ENCODE measurements at places on chromosomes 1 and 21.

GRCh38 chr1:47592296-47593012 is 154.6 kb downstream of the FOXD2 start:
- DNase-seq: no peak

GRCh38 chr1:243312952-243313634 is 57.3 kb downstream of the SDCCAG8 start:
- peak; percentile 32 for DNase-seq

DNA sequence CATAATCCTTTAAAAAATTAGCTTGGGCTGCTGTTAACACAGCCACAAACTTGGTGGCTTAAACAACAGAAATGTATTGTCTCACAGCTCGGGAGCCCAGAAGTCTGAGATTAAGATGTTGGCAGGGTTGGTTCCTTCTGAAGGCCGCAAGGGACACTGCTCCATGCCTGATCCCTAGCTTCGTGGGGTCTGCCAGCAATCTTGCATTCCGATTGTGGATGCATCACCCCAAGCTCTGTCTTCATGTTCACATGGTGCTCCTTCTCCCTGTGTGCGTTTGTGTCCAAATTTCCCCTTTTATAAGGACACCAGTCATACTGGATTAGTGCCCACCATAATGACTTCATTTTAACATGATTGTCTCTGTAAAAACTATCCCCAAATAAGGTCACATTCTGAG is 5.0 kb upstream of the HHIPL2 start:
- no peak for DNase-seq

- DNase-seq: peak; percentile 24
Measured at GRCh38 chr1:8671306-8671917, 146.0 kb downstream of the RERE start.

DNA sequence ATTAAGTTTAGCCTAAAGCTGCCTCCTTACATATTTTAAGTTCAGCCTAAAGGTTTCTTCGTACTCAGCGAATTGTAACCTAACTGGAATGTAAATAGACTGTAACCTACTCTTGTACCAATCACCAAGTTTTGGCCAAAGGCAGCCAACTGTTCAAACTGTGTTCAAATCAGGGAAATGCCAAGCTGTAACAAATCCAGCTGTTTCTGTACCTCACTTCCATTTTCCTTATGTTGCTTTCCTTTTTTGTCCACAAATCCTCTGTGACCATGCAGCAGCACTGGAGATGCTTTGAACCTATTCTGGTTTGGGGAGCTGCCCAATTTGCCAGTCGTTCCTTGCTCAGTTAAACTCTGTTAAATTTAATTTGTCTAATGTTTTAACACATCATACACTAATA is 3.2 kb upstream of the APOBEC4 start:
- DNase-seq: no peak

DNA sequence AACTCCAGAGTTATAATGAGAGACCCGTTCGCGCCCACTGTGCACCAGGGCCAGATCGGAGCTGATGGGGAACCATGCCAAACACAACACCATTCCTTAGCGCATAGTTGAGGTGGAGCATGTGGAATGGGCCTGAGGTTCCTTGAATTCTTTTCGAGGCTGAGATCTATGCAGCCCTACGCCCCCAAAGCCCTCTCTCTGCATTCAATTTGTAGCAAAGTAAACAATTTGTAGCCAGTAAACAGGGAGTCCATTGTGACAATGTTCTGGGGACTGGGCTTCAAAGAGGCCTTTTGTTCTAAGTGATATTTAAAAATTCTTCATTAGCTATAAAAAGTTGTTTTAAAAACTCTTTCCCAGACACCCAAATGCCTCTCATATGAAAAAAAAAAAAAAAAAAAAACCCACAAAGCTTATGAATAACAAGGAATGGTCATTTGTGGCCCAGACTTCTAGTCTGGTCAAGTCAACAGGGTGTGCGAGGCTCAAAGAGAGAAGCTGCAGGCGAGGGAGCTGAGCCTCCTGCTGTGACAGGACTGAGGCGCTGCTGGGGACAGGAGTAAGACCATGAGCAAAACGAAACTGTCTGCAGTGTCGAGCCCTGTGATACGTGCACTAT is 30.6 kb upstream of the KCNE2 start:
- DNase-seq: no peak

GRCh38 chr1:27772036-27772931 is 735 bp upstream of the STX12 start:
- DNase-seq: no peak

- no peak for DNase-seq
Measured at GRCh38 chr1:45922374-45922773, 119.0 kb downstream of the MAST2 start.

GRCh38 chr1:243727503-243728203 is 122.4 kb downstream of the AKT3 start:
- no peak for DNase-seq

DNA sequence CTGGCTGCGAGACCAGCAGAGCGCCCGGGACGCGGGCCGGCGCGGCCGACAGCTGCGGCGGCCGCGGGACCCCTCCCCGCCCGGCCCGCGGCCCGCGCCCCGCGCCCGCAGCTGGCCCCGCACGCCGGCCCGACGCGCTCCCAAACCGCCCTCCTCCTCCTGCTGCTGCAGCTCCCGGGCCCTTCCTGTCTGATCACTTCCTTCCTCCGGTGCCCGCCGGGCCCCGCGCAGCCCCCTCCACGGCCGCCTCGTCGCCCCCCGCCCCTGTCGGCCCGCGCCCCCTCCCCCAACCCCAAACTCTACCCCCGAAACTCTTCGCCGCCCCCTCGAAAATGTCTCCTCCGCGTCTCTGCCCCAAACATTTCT is 594 bp downstream of the LUZP1 start:
- no peak for DNase-seq

DNA sequence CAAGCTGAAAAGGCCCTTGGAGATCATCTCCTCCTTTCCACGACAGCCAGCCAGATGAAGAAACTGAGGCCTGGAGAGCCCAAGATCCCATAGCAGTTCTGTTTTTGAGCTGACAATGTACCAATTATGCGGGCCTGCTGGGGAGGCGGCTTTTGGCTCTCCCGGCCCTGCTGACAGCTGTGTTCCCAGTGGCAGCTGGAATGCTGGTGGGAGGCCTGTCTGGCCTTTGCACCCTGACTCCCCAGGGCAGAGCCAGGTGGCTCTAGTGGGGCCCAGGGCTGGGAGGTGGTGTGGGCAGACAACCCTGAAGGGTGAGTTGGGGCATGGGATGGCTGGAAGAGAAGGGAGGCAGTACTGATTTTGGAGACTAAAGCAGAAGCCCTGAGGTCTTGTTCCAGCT is 30.7 kb upstream of the WASF2 start:
- peak; percentile 29 for DNase-seq

DNA sequence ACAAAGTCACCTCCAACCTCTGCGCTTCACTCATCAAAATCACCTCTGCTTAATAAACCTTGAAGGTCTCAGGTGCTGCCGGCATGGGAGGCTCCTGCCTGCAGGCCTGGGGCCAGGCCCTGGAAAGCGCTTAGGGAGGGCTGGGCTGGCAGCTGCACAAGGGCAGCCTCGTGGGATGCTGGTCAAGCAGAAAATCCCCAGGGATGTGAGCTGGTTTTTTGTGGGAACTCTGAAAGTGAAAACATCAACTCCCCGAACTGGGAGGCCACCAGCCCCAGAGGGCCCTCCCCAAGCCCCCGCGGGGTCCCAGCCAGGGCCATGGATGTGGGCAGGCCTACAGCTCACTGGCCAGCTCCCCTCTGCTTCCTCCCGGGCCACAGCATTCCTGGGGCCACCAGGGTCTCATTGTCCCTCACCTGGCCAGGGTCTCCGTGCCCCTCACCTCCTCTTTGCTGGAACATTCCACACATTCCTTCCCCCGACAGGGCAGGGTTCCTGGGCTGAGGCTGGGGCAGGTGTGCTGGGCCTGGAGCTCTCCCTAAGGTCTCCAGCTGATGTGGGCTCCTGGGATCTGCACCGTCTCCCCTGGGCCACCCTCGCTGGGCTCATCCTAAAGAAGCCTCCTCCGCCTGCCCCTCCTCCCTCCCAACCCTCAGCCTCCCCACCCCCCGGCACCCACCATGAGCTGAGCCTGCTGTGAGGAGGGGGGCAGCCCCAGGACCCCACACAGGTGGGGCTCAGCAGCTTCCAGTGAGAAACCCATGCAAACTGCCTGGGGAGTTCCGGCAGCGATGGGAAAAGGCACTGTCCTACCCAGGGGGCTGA is 36.0 kb upstream of the POFUT2 start:
- DNase-seq: no peak

- DNase-seq: no peak
Measured at GRCh38 chr1:156814571-156815260, 1.9 kb downstream of the SH2D2A start.

GRCh38 chr1:38360807-38361206 is 314.2 kb upstream of the POU3F1 start:
- no peak for DNase-seq

GRCh38 chr1:38291906-38292521 is 245.4 kb upstream of the POU3F1 start:
- no peak for DNase-seq

GRCh38 chr1:76006234-76006633 is 68.3 kb upstream of the ST6GALNAC3 start:
- DNase-seq: no peak

DNA sequence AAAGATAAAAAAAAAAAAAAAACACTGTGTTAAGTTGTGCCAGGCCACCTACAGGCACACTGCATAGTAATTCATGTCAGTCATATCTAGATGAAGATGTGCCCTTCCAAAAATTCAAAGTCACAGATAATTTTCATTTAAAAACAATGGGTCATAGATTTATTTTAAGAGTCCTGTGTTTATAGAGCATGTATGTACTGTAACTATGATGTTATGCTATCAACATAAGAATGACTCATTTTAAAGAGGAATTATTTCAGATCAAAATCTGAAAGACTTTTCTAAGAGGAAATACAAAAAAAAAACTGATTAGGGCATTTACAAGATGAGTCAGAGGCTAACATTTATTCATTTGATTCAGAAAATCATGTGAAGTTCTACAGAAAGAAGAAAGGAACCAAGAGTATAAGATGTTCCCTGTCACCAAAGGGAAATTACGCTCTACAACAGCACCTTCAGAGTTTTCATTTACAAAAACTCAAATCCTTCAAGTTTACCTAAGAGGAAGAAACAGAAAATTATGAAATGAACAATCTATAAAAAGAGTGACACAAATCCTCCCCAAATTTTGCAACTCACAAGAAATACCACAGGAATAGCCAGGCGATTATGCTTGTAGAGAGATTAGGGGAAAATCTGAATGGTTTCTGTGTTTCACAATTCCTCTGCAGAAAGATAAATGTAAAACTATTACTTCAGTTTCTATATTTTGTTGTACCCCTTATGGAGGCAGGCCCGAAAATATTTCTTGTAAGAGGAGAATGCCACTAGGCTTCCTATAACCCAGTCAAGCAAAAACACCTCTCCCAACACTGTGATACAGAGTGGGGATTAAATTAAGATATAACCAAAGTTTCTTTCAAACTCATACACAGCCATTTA is 13.8 kb downstream of the TP53BP2 start:
- no peak for DNase-seq

- no peak for DNase-seq
Measured at GRCh38 chr1:44390277-44390676, 14.8 kb upstream of the RNF220 start.

DNA sequence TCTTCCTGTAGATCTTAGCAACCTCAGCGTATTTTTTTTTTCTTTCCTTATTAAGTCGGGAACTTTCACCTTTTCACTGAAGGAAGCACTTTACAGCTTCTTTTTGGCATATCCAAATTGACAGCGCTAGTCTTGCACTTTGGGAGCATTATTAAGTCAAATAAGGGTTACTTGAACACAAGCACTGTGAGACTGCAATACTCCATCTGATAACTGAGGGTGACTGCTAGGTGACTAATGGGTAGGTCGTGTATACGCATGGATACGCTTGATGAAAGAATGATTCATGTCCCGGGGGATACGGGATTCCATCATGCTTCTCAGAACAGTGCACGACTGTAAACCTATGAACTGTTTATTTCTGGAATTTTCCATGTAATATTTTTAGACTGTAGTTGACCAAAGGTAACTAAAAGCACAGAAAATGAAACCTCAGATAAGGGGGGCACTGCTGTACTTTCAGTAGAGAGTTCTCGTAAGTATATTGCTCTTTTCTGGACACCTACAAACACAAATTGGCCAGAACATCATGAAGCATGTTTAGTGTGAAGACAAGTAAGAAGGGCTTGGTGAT is 364.7 kb downstream of the SMYD3 start:
- no peak for DNase-seq

All from hippocampal formation (tissue), 2 donors.